Right kidney (tissue), 9 donors: ENCODE measurements at places on chromosomes 1 and 21.

GRCh38 chr1:244327533-244327932 lies 124.2 kb downstream of the ADSS2 start:
- DNase-seq, result no peak

DNA sequence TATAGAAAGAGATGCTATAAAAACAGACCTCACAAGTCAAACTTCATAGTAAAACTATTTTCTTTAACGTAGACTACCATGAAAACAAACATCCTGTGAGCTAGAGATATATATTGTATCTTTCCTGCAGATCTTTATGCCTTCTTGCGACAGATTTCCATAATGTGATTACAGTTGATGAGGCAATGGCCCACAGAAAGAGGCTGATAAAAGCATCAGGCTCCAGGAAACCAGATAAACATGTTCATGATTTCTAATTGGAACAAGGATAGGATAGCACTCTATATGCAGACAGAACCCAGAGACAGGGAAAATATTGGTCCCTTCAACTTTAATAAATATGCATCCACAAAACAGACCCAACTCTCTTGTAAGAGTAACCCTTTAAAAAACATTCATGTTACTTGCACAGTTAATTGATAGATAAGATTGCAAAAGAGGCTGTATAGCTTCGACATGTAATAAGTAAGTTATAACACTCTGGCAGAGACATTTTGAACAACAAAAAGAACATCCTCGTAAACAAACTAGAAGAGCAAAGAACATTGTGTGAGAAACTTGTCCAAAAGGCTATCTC lies 329.4 kb downstream of the AGBL4 start:
- no peak for DNase-seq

DNA sequence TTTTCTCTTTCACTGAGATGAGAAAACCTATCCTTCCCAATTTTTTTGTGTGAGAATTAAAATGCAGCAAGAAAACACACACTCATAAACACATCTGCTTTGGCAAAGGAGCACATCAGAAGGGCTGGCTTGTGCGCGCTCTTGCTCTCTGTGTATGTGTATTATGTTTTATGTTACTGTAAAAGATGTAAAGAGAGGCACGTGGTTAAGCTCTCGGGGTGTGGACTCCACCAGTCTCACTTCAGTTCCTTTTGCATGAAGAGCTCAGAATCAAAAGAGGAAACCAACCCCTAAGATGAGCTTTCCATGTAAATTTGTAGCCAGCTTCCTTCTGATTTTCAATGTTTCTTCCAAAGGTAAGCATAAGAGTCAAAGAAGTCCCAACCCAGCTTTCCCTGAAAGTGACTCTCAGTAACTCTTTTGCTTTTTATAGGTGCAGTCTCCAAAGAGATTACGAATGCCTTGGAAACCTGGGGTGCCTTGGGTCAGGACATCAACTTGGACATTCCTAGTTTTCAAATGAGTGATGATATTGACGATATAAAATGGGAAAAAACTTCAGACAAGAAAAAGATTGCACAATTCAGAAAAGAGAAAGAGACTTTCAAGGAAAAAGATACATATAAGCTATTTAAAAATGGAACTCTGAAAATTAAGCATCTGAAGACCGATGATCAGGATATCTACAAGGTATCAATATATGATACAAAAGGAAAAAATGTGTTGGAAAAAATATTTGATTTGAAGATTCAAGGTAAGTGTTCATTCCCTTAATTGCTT lies at the start of gene CD2:
CD2 (plus strand) TSS at position 233 of the 780 bp plus-strand sequence; CDS start at position 296, 63 bp downstream.
- no peak for DNase-seq

- no peak for DNase-seq
Observed at GRCh38 chr1:70038025-70038424, 167.4 kb downstream of the LRRC40 start.

GRCh38 chr1:228933753-228934152 lies 198.5 kb downstream of the RHOU start:
- DNase-seq, result no peak

DNA sequence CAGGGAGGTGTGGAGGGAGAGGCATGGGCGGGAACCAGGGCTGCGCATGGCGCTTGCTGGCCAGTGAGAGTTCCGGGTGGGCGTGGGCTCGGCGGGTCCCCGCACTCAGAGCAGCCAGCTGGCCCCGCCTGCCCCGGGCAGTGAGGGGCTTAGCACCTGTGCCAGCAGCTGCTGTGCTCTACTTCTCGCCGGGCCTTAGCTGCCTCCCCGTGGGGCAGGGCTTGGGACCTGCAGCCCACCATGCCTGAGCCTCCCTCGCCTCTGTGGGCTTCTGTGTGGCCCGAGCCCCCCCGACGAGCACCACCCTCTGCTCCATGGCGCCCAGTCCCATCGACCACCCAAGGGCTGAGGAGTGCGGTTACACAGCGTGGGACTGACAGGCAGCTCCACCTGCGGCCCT lies 38.6 kb upstream of the WARS2 start:
- DNase-seq, result no peak
